ENCODE measurements at places on chromosomes 5 and 9.

GRCh38 chr5:152051499-152052454 is 127.1 kb upstream of the GLRA1 start:
- no peak for DNase-seq

DNA sequence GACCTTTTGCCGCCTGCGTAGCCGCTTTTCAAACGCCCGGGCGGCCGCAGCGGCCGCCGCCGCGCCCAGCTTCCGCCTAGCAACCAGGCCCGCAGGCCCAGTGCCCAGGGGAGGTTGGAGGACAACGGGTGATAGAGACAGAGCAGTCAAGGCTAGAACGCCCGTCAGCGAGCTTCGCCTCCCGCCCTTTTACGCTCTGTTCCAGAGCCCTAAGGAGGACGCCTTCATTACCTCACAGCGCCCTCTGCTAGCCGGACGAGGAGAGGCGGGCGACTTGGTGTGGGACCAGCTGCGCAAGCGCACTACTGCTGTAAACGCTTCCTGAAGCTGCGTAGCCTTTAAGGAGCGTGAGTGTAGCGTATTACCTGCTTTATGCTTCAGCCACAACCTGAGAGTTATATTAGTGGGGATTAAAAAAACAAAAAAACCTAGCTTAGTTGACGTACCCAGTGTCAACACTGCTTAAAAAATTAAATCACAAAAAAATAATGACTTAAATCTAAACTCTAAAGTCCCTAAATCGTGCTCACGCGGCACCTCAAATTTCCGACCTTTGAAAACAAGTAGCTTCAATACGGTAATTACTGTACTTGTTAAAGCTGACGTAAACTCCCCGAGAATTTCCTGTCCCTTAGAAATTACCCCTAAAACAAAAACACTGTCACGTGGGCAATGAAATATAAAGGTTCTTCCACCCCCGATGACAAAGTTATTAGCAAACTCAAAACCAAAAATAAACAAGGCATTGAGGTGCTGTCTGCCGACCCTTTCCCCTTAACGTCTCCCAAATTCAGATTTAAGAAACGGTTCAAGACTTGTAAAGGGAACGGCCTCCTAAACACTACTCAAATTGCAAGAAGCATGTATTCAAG is at the start of gene CEP120:
TSS of gene CEP120 (minus strand) at position 126 of the 872 bp plus-strand sequence. CDS start 405 bp downstream, outside the sequence.
- DNase-seq = peak; percentile 92

DNA sequence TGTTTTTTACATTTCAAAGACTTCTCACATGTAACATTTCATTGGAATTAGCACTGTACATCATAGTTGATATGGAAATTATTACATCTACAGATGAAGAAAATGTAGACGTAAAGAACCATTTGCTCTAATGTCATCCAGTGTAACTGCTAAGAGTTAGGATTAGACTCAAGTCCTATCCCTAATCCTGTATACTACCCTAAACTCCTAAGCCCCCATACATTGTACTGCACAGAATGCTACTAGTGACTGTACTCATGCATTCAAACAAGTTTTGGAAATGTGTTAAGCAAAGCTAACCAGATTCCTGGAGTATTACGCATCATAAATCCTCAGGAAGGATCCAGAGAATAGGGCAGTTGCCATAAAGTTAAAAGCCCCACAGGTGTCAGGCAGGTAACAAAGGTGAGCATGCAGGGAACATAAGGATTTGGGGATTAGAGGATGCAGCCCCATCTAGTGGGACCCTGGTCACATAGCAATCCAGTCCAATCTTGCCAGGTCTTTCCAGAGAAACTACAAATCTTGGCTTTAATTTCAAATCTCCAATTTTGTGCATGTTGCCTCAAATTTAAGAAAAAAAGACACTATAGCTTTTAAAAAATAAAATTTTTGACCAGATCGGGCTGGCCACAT is 32.0 kb downstream of the HAVCR1 start:
- no peak for DNase-seq

DNA sequence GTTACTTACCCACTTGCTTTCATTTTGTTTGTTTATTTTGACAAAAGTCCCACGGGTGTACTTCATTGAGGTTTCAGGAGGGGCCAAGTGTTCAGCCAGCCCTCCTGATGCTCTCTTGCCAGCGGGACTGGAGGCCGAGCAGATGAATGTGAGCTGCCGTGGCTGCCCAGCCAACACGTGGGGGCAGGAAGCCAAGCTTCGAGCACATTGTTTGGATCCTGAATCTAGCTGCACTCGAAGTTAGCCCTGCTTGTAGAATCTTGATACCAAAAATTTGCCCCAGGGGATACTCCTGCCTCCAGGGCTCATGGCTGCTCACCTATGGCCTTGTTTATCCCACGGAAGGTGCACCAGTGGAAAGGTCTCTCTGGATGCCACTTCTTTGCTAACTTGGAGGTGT is 49.3 kb downstream of the RASGEF1C start:
- no peak for DNase-seq

DNA sequence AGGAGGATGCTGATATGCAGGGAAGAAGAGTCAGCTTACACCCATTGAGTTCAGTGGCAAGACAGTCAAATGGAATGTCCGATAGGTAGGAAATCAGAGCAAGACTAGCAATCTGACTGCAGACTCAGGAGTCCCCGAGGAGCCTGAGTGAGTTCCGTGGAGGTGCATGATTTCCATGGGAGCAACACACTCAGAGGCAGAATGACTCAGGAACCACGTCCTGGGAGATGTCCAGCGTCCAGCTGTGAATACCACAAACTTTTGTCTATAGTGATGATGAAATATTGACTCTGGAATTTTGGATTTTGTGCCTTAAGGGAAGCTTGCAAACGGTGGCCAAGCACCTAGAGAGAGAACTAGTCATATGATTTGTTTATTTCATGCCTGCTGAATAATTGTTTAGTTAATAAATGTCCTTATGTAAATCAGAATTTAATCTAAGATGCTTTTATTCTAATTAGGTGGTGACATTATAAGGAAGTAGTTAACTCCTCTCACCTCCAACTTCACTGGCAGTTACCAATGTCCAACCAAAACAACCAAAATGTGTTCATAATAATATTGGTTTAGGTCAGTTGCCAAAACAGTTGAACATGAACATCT is 100.4 kb downstream of the PDE4D start:
- no peak for DNase-seq

DNA sequence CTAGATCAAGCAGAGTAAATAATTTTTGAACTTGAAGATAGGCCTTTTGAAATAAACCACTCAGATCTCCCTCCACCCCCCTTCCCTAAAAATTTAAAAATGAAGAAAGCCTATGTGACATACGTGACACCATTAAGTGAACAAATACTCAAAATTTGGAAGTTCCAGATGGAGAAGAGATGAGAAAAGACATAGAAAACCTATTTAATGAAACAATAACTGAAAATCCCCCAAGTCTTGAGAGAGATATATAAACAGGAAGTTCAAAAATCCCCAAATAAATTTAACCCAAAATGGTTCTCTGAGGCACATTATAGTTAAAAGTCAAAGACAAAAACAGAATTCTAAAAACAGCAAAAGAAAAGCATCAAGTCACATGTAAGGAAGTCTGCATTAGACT is 428.6 kb downstream of the PSAT1 start:
- no peak for DNase-seq

GRCh38 chr9:109861918-109862317 is 81.9 kb downstream of the PALM2AKAP2 start:
- no peak for DNase-seq

GRCh38 chr5:120155873-120156272 is 308.2 kb upstream of the PRR16 start:
- no peak for DNase-seq

DNA sequence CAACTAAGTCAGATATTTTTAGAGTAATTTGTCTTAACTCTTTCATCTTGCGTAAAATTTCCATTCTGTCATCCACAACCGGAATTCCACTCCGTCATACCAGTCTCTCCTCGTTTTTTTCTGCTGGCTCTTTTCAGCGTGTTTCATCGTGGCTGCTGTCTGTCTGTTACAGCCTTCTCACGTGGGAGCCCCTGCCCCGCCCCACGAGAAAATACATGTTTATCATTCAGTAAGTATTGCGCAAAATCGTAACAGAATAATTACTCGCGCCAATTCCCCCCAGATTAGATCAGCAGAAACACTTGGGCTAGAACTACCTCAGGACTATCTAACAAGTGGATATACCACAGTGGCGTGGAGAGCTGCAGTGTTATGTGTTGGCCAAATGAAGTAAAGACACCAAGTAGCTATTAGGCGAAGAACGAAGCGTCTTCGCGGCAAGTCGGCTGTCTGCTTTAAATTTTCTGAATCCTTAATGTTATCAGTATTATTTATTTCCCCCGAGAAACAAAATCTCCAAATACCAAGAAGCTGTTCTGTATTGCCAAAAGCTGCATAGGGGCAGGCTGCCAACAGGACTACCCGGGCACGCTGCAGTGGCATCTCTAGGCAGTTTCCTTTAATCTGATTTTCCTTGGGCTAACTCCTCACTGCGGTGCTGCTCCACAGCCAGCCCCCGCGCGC is 566 bp upstream of the FOCAD start:
- DNase-seq = peak; percentile 2

GRCh38 chr5:80987078-80987766 is 27.1 kb downstream of the RASGRF2 start:
- DNase-seq = no peak

DNA sequence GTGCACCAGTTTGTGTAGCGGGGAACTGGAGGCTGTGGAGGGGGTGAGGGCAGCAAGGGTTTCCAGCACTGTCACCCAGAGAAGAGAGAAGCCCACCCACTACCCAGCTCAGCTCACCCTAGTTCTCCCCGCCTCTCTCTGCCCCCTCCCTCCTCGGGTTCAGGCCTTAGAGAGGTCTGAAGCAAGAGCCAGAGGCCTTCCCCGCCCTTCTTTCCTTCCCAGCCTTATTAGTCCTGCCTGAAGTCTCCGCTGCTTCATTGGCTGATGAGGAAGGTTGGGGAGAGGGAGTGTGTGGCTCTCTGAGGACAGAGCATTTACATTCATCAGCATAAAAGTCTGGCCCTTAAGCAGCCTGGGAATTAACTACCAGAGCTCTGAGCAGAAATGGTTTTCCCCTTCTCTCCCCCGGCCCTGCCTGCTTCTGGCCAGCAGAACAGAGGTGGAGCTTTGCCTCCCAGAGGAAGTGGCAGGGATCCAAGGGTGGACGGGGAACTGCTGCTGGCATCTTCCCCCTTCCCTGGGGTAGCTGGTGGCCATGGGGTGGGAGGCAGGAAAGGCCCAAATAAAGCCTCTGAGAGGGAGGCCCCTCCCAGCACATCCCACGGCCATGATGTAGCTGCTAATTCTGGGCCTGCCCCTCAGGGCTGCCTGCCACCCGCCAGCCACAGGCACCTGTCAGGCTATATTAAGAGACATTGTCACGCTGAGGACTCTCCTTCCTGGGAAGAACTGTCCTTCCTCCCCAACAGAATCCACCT is 4.1 kb downstream of the DNAJB5 start:
- no peak for DNase-seq

DNA sequence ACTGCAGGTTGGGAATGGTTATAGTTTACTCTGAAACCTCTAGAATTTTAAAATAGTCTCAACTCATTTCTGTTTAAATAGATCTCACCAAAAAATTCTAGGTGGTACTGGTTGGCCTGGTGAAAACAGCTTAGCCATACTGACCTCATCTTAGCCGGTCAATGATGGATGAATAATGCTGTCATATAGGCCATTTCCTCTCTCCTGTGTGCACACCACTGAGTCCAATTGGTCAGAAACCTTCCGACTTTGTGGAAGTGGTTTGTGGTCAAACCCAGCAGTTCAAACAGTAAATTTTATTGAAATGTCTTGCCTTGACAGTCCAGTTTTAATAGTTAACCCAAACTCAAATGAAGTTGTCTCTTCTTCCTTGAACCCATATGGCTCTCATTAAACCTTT is 98.6 kb downstream of the GIN1 start:
- no peak for DNase-seq

DNA sequence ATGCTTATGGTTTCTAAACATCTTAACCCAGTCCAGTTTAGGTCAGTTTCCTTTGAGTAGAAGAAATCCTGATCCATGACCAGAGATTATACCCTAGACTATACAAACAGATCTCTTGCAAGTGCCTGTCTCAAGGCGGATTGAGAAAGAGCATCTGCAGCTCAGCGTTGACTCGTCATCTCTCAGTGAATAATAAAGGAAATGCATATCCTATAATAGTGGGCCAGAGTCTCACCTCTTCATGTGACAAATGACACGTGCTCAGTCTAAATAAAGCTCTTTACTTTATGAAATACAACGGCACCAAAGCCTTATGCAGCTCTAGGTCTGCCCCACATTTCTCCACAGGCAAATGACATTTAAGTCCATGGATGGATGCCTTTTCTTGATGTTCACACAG is 179.4 kb upstream of the NR3C1 start:
- DNase-seq = no peak

- DNase-seq = no peak
Measured at GRCh38 chr9:90175257-90175656, 467.4 kb downstream of the DIRAS2 start.

DNA sequence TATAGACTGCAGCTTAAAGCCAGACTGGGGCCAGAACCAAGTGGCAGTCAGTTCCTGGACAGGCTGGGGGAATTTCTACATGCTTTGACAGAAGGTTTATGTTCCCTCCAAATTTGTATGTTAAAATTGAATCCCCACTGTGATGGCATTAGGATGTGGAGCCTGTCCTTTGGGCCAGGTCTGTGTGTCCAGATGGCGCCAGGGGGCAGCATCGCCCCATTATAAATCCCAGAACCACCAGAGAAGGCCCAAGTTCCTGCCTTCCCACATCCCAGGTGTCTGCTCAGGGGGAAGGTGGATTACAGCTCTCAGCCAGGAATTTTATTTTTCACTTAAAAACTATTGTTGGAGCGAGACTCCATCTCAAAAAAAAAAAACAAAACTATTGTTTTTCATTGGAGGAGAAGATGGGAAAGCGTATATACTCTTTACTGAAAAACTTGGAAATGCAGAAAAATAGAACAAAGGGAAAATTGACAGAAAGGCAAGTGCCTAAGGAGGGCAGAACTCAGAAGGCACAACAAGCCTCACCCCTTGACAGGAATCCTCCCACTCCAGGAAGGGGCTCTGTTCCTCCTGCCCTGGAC is 5.0 kb downstream of the IL3 start:
- peak; percentile 34 for DNase-seq
